Right lung (tissue), 10 donors: ENCODE measurements at places on chromosomes 6 and 20.
A peak's percentile ranks its signal among the peaks of the same experiment; 100 is the strongest.

DNA sequence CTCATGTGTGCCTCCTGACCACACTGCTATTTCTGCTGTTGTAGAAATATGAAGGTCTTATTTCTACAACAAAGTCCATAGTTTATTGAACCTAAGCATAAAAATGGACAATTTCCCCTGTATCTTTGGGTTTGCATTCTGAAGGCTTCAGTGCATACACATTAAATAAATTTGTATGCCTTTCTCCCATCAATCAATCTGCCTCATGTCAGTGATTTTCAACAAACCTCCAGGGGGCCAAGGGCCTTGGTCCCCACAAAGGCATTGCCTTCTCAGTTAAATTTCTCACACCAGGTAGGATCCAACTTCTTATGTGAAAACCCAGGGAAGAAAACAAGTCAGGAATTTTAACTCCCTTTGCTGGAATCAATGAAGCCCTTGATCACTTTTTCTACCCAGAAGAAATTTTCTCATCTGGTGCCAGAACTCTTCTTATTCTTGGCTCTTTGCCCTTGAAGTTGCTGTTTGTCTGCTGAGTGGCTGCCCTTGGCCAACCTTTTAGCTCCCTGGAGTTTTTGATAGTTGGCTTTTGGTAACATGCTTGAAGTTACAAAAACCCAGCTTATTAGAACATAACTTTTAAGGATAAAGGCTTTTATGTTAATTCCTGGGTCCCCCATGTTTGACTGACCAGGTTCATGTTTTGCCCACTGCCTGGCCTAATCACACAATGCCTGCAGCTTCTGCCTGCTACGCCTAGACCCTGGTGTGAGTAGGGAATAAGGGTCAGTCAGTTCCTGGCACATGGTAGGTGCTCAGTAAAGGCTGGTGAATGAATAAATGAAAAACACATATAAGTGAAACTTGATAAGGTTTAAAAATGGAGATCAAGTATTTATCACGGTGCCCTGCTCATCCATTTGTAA is 37.0 kb downstream of the SHLD1 start:
- peak; percentile 38 for DNase-seq

- no peak for DNase-seq
These were observed 10.7 kb downstream of the GTSF1L start for GRCh38 chr20:43716123-43716522.

DNA sequence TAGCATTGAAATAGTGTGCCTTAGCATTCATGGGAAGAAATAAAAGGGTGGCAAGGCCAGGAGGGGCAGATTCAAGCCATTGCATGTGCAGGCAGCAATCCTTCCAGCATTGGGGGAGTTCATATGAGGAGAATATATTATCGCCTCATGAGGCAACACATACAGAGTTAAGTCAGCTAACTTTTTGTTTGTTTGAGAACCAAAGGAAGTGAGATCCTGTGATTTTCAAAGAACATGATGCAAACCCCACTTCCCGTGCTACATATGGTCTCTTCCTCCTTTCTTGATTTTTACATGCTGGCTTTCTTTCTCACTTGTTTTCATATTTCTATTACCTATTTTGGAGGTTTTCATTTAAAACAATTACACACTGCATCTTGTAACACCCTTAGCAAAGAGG is 579.7 kb upstream of the ARID1B start:
- no peak for DNase-seq

DNA sequence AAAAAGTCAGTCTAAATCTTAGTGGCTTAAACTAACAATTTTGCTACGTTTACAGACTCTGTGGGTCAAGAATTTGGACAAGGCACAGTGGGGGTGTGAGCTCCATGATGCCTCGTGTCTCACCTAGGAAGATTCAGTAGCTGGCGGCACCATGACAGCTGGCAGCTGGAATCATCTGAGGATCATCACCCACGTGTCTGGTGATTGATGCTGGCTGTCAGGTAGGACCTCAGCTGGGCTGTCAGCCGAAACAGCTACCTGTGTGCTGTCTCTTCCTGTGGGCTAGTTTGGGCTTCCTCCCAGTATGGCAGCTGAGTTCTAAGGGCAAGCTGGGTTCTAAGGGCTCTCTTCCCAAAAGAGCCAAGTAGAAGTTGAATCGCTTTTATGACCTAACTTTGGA is 26.4 kb upstream of the DLGAP4 start:
- no peak for DNase-seq

DNA sequence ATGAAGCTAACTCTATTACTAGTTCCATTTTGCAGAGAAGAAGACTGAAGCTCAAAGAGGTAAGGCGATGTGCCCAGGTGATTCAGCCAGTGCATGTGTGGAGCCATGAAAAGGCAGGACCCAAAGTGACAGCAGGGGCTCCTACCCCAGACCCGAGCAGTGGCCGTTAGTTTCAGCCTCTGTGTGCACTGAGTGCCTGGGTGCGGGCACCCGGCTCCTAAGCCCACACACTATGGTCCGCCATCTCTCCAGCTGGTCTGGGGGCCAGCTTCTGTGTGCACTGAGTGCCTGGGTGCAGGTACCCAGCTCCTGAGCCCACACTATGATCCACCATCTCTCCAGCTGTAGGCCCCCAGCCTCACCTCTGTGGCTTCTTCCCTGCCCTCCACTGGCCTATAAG is 123.5 kb upstream of the CST7 start:
- no peak for DNase-seq

GRCh38 chr6:14149739-14150130 is 32.2 kb downstream of the CD83 start:
- no peak for DNase-seq

DNA sequence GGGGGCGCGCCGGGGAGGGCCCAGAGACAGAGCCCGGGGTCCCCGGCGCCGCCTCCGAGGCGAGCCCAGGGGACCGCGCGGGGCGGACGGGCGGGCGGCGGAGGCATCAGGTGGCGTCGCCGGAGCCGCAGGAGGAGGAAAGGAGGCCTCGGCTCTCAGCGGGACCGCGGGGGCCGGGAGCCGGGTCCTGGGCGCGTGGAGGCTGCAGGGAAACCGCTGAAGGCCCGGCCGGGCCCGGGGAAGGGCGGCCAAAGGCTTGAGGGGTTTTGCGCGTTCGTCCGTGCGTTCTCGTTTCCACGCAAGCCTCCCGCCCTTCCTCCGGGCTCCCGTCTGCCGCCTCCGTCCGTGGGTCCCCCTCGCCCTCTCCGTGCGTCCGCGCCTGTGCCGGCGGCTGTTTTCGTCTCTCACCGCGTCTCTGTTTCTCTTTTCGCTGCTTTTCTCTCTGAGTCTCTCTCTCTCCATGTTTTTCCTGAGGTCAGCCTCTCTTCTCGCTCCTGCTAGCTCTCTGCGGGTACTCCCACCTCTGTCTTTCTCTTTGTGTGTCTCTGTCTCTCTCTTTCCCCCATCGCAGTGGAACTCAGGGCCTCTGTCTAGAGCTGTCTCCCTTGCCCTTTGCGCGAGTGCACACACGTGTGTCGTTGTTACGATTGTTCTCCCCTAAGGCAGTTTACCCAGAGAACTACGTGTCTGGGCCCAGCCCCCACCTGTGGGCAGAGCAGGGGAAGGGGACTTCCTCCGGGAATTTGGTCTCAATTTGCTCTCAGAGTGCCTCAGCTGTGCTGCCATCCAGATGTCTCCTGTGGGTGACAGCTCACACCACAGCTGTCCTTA is 2.1 kb downstream of the IRF4 start:
- no peak for DNase-seq

DNA sequence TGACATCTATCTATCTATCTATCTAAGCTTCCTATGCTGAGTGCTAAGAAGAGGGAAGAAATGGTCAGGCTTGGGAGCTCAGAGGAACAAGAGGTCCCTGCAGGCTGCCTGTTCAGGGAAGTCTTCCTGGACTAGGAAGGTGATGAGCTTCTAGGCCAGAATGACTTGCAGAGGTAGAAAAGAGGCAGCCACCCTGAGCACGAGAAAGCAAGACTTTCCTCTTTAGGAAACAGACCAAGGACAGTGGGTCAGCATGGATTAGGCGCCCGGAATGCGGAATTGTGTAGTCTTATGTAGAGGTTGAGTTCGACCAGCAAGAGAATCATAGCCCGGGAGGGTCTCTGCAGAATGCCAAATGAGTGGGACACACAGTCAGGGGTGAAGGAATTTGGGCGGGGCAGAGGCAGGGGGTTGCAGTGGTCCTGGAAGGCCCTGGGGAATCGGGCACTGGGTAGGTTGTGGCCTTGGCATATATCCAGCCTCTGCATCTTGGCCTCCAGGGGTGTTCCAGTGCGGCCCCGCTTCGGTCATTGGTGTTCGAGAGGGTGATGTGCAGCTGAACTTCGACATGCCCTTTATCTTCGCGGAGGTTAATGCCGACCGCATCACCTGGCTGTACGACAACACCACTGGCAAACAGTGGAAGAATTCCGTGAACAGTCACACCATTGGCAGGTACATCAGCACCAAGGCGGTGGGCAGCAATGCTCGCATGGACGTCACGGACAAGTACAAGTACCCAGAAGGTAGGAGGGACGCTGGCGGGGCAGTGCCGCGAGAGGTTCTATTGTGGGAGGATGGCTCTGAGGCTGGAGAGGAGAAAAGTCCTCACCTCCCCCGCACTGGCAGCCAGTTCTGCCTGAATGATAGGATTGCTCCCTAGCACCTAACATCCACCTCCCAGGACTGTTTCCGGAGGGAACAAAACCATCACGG is 32.1 kb downstream of the TGM3 start:
- DNase-seq = no peak

DNA sequence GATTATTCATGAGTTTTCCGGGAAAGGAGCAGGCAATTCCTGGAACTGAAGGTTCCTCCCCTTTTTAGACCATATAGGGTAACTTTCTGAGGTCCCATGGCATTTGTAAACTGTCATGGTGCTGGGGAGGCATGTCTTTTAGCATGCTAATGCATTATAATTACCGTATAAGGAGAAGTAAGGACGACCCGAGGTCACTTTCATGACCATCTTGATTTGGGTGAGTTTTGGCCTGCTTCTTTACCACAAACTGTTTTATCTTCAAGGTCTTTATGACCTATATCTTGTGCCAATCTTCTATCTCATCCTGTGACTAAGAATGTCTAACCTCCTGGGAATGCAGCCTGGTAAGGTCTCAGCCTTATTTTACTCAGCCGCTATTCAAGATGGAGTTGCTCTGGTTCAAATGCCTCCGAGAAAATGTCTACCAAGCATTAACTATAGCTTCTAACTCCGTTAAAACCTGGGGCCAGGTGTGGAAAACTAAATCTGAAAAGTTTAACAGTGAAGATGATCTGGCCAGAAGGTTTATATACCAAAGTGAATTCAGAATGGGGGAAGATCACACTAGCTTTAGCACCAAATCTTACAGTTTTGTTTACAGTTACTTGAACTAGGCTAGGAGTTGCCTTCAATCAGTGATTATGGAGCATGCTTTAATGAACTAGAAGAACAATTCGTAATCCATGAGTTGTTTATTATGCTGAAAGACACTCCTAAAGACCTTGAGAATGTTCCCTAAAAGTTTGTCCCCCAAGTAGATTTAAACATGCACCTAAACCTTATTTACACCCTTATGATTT is 80.0 kb upstream of the TOP1 start:
- DNase-seq = no peak

DNA sequence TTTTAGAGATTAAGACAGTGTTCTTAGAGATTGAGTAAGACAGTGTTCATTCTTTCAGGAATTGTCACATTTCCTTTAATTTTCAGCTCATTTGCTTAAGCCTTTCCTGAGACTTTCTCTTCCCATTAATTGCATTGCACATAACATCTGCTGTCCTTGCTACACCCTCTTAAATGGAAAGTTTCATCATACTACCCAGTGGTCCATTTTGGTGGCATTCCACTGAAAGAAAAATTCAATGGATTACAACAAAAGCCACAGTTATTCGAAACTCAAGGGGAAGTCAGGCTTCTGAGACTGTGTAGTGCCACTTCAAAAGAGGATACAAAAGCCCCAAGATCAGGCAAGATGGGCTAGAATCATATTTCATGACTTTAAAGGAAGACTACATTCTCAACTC is 64.0 kb downstream of the RSPO3 start:
- DNase-seq = no peak

- DNase-seq = no peak
These were observed 212.6 kb upstream of the PCSK2 start for GRCh38 chr20:17014217-17014616.
